ENCODE measurements at places on chromosomes 12 and 14. TPM values are rescaled to one million over a fixed set of nuclear protein-coding genes. Genes with fewer than 3 reads are reported as not detected.

The SMIM10L1 gene
- total RNA-seq: 9.7 TPM

The KLRC3 gene
- total RNA-seq: not detected

The MANSC4 gene
- total RNA-seq: 0.14 TPM

The APOF gene
- not detected for total RNA-seq

The MYO1A gene
- 0.07 TPM for total RNA-seq
